ENCODE measurements at places on chromosomes 7 and 10.

GRCh38 chr7:148060724-148061123, 529.8 kb upstream of the C7orf33 start:
- DNase-seq: no peak

DNA sequence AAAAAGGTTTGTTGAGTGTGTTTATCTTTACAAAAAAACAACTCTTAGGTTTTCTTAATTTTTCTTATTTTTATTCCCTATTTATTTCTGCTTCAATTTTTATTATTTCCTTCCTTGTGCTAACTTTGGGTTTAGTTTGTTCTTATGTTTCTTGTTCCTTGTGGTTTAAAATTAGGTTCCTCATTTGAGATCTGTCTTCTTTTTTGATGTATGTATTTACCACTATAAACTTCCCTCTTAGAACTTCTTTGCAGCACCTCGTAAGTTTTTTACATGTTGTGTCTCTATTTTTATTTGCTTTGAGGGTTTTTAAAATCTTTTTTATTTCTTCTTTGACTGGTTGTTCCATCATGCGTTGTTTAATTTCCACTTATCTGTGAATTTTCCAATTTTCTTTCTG, 1217.1 kb upstream of the CELF2 start:
- no peak for DNase-seq

DNA sequence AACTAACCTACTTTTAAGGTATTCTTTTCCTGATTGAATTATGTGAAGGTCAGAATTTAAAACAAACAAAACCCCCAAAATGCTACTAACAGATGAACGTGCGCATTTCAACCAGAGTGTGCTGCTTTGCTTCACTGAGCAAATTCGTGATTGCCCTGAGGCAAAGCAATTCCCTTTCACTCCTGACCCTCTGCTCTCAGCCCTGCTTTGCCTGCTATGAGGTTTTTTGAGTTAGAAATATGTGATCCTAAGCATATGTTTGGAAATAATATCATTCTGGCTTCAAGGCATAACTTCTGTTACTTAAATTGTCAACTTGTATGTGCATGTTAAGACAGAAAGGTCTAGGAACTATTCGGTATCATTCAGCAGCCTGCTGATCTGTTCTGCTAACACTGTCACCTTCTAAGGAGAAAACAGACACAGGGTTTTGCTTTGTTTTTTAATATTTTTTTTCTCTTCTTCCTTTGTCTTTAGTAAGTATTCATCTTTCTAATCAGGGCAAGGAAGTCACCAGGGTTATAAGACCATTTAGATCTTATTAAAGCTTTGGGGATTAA, 124.2 kb downstream of the GNAT3 start:
- DNase-seq: no peak

DNA sequence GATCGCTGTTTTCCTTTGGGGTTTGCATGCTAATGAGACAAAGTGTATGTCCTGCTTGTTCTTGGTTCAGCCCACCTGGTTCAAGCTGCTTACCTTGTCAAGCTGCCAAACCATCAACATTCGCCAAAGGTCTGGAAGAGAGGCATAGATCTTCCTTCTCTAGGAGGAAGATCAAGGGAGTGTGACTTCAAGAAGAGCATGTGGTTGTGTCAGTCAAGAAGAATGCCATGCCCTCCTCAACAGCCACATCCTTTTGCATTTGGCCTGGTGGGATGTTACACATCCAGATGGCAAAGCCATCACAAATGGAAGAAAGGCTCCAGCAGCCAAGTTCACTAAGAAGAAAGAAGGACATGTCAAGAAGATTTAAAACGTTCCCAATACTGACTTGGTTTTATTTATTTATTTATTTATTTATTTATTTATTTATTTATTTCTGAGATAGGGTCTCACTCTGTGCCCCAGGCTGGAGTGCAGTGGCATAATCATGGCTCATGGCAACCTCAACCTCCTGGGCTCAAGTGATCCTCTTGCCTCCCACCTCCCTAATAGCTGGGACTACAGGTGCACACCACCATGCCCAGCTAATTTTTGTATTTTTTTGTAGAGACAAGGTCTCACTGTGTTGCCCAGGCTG, 5.1 kb upstream of the PIP4K2A start:
- DNase-seq: no peak

DNA sequence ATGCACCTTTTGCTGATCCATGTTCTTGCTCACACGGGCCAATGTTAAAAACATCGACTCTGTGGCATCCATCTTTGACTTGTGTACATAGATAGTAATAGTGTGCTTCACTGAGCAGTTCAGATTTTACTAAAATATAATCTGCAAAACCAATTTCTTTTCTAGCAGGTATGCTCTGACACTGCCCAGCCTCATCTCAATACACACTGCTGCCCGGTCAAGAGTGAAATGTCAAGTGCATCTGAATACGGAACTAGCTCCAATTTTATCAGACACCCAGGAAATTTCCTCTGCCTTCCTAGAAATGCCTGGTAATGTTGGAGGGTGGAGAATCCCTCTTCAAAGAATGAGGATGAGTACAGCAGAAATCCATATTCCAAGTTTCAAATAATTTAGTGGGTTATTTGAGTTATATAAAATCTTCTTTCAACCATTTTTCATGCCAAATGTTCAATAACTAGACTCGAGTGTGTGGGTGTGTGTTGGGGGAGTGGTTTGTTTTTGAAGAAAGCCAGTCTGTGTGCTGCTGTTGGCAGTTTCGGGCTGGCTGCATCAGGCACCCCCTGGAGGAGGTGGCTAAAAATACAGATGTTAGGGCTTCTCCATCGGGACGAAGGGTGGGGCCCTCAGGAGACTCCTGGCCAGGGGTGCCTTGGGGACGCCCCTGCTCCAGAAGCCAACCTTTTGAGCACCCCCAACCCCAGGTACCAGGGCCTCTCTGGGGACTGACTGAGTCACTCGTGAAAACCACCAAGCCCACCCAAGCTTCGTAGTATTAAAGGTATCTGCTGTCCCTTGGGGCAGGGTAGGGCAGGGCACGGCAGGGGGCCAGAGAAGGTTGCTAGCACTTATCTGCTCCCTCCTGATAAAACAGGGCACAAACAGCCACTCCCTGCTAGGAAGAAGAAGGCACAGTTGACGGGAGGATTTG, 15.4 kb downstream of the CTBP2 start:
- DNase-seq: peak; percentile 34

GRCh38 chr7:142880876-142881505, 4.6 kb downstream of the TRPV6 start:
- DNase-seq: peak; percentile 67

DNA sequence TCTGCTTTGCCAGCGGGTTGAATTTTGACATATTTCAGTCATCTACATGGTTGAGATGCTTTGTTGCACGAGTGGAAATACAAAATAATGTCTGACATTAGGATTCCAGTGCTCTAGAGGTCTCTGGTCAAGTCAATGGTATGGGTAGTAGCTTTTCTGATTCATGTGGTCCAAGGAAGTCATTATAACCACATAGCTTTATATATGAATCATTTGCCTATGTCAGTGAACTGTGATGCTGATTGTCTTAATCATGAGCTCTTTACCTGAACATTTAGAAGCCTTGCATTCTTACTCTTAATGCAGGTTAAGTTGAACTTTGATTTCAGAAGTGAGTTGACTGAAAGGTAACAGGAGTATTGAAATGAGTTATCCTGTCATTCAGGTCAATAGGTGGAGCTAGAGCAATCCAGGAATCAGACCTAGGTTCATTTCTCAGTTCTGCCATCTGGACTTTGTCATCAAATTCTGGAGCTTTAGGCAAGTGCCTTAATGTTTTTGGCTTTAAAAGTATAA, 3.3 kb downstream of the MAPK8 start:
- DNase-seq: no peak

GRCh38 chr7:70696201-70696754, 435.7 kb upstream of the GALNT17 start:
- no peak for DNase-seq

DNA sequence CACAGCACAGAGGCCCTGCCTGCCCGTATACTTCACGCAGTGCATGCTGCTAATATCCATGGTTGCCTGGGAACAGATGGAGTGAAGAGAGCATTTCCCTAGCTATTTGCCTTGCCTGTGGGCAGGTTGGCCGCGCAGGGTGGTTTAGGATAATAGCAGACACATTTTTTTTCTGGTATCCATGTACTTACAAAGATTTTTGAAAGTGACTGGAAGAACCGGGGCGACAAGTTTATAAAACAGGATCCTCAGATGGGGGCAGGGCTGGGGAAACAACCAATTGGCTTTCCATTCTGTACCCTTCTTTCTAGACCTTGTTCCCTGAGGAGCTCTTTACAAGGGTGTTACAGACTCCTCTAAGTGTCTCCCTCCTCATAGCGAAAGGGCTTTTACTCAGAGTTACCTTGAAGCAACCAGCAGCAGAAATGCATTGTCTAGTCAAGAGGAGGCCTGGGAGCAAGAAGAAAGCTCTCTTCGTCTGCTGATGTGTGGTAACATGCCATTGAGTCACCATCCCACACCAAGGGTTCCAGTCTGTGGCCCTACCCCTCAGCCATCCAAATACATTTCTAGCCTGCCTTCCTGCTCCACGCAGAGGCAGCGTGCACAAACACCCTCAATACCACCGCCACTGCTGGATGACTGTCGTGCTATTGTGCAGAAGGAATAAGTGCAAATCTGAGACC, 31.5 kb downstream of the MTURN start:
- DNase-seq: no peak

- no peak for DNase-seq
Observed at GRCh38 chr7:80921130-80921529, 2.3 kb upstream of the SEMA3C start.

GRCh38 chr7:148521271-148521670, 69.3 kb upstream of the C7orf33 start:
- DNase-seq: no peak

DNA sequence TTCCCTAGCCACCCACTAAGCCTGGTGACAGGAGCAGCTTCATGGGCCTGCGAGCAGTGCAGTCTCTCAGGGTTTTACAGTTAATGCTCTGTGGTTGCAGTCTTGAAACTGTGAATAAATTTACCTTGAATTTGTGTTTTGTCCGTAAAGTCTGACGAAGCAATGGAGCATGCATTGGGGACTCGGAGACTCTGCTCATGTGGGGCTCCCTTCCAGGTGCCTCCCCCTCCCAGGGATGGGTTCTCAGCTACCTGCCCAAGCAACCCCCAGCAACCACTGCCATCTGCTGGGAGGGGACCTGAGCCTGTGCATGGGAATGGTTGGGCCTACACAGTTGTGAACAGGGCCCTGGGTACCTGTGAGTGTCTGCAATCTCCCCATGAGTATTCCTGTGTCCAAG, 36.3 kb upstream of the IKZF1 start:
- DNase-seq: peak; percentile 54

- DNase-seq: no peak
Observed at GRCh38 chr10:86931872-86932271, 25.5 kb downstream of the MMRN2 start.

- no peak for DNase-seq
Observed at GRCh38 chr7:52163311-52163710, 846.7 kb upstream of the COBL start.

DNA sequence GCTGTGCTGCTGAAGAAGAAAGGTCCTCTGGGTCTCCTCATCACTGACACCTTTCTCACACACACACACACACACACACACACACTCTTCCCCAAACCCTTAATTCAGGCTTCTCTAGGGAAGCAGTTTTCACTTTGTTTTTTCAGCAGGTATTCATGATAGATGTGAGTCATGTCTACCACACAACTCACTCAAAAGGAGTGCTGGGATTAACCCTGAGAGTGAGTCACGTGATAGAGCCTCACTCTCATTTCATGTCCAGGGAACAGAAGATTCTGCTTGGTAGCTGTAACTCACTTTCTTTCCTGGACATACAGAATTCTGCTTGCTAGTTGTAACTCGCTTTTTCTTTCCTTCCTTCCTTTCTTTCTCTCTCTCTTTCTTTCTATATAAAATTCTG, 45.4 kb downstream of the VIM start:
- peak; percentile 13 for DNase-seq

GRCh38 chr7:50145801-50146338, 52.8 kb upstream of the ZPBP start:
- no peak for DNase-seq

- no peak for DNase-seq
Observed at GRCh38 chr10:109474812-109475211, 448.5 kb downstream of the XPNPEP1 start.

DNA sequence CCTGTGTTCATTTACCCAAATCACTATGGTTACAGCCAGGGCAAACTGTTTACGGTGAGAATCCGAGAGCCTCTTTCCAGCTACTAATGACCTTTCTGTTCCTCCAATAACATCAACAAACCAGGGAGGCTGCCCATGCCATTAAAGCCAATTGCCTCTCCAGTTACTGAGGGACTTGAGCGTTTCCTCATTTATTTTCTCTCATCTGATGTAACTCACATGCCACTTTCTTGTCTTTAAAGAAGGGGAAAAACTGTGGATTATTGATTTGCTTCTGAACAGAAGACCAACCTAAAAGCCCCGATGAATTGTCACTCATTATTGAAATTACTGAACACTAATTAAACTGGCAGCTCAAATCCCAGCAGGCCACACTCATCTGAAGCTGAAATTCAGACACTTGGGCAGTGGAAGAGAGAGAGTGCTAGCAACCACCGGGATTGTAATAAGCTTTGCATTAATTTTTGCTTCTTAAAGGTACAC, 595.8 kb upstream of the MKI67 start:
- no peak for DNase-seq

GRCh38 chr10:118590334-118590733, 5.1 kb downstream of the PRLHR start:
- DNase-seq: no peak

GRCh38 chr10:100371482-100372027, 24.5 kb downstream of the SCD start:
- no peak for DNase-seq

- DNase-seq: no peak
Observed at GRCh38 chr10:132697578-132698200, 88.3 kb downstream of the NKX6-2 start.

DNA sequence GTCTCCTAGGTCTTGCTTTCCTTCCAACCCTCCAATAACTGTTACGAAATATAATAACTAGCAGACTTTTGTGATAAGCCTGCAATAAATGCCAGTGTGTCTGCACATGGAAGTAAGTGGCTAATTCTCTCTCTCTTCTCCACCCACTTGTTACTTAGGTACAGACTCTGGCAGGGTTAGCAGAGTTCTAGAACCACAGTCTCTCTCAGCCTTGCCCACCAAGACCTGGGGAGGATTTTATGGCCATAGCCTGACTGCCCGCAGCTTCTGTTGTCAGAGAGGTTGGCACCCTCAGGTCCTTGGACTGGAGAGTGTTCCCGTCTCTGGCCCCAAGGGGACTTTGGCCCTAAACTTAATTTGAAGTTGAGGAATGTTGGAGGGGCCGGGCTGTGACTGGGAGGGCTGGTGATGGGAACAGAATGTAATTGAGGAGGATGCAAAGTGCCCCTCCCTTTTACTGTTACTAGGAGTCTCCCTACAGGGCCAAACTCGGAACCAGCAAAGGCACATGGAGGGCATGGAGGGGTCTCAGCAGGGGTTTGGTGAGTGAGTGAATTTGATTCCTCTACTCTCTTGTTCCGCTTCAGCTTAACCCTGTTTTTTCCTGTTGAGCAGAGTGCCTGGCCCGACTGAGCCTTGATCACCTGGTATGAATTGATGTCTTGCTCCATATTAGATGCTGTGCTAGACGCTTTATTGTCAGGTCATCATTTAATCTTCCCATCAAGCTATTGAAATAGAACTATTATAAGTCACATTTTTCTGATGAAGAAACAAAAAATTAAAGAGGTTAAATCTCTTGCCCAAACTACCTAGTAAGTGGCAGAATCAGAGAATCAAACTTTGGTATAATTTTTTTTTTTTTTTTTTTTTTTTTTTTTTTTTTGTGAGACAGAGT, 37.0 kb upstream of the LCOR start:
- no peak for DNase-seq

GRCh38 chr7:84904561-84904960, 282.3 kb downstream of the SEMA3D start:
- no peak for DNase-seq

All from activated CD4-positive, alpha-beta T cell treated with anti-CD3 and anti-CD28 coated beads for 36 hours (primary cell).